ENCODE measurements at places on chromosomes 11 and 22.

DNA sequence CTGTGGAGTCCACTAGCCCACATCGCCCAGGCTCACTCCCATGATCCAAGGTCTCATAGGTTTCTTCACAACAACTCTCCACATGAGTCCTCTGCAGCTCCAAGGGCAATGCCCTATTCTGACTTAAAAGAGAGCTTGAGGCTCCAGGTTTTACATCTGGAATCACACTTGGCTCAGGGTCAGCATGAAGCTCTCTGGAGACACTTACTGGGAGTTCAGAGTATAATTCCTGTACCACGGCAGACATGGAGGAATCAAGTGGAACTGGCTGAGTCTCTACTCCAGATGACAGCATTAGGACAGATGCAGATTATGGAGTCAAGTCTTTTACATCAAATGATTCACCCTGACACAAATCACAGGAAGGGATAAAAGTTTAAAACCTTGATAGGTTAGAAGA, 11.4 kb downstream of the PRR14L start:
- DNase-seq: no peak

GRCh38 chr11:100578831-100579311, 108.2 kb upstream of the ARHGAP42 start:
- no peak for DNase-seq

- peak; percentile 34 for DNase-seq
Measured at GRCh38 chr11:12827929-12828812, 153.9 kb downstream of the TEAD1 start.

DNA sequence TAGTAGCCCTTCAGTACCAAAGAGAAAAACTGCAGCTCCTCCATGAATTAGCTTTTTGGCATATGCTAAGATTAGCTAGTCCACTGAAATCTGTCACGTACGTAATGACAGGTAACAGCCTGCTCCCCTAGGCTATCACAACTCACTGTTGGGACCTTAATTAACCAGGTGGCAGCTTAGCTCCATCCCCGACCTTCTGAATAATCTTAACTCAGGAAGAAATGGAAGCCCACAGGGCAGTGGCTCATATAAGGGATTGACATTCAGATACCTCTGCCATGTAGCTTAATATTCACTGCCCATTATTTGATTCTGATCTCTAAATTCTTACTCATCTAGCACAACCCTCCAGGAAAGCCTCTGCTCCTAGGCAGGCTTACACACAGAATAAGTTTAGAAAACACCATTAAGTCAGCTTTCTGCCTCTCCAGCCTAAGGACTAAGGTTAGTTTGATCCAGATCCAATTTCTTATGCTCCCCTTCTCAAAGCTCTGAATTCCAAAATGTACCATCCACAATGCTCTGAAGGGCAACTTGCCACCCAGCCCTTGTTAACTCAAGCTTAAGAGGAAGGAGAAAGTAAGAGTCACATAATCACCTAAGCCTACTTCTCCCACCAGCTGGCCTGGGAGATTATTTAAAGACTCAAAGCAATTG, 5.0 kb downstream of the HSPA8 start:
- DNase-seq: no peak

- DNase-seq: no peak
Measured at GRCh38 chr11:41660585-41660984, 201.1 kb upstream of the LRRC4C start.

DNA sequence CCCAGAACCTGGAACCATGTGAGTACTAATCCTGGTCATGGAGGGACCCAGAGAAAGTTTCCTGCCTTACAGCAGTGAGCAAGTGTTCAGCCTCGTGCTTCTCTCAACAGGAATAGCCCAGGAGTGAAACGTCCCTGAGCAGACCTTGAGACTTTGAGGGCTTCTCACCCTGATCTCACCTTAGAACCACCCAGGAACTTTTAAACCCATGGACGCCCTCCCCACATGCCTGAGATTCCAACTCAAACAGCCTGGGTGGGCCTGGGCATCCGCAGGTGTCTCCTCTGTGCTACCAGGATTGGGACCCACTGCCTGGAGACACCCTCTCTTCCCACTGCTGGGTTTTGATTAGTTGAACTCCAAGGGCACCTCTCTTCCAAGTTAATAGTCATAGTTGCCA, 297.2 kb downstream of the NTM start:
- no peak for DNase-seq

DNA sequence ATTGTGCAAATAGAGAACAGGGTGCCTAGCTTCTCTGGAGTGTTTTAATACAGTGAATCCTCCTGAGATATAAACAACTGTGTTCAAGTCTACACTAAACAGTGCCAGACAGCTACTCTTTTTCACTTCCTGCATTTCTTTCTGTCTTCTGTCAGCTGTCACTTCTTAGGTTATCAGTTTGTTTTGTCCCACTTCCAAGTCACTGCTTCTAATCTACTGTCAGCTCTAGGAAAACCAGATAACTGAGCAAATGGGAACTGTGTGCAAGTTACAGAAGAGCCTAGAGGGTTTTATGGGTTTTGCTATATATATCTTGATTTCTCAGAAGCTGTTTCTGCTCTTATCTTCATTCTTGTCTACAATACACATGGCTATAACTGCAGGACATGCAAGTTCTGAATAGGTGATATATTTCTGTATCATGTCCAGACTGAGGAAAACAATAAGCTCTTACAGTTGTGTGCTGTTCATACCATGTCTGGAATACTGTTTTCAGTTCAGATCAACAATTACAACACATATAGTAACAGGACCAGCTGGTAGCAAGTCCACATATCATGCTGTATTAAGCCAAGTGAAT, 5.8 kb downstream of the PITPNB start:
- no peak for DNase-seq

GRCh38 chr11:122922893-122923292, 40.3 kb downstream of the JHY start:
- DNase-seq: no peak

GRCh38 chr11:62611705-62612365, 740 bp downstream of the EML3 start:
- peak; percentile 77 for DNase-seq

DNA sequence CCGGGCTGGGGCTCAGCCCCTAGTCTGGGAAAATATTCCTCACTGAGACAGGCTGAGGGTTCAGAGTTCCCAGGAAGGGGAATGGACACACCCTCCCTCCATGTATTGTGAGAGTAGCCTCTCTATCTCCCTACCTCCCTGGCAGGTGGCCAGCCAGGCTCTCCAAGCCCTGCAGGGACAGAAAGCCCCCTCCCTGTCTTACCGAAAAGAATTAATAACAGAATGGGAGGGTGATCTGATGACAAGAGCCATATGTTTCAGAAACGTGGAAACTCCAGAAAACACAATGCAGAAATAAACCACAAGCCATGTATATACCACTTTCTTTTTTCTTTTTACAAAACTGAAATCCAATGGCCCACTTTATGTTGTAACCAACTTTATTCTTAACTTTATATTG, 140.0 kb downstream of the CHST1 start:
- DNase-seq: no peak

DNA sequence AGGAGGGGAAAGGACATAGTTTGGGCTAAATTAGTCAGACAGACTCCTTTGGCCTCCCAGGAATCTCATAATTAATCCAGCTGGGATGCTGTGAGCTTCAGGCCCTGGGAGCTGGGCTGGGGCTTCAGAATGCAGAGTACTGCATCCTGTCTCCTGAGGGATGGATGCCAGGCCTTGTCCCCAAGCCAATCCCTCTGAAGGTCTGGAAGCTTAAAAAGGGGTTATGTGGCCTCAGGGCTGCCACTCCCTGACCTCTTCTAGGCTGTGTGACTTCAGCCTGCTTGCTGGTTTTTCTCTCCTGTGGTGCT, 6.9 kb upstream of the LRRC32 start:
- DNase-seq: no peak

DNA sequence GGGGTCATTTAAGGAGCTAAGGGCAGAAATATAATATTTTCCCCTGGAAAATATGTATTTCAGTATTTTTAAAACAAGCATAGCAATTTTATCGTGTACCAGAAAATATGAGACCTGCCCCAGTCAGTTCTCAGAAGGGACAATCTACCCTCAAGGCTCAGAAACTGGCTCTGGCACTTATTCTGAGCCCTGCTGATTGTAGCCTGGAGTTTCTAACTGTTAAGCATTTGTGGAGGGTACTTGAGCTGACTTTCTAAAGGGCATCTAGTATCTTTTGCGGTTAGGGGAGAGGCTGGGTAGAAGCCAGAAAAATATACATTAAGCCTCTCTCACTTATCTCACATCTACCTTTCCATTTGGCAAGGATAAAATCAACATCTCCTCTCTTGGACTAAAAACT, 71.3 kb upstream of the FSHB start:
- no peak for DNase-seq

DNA sequence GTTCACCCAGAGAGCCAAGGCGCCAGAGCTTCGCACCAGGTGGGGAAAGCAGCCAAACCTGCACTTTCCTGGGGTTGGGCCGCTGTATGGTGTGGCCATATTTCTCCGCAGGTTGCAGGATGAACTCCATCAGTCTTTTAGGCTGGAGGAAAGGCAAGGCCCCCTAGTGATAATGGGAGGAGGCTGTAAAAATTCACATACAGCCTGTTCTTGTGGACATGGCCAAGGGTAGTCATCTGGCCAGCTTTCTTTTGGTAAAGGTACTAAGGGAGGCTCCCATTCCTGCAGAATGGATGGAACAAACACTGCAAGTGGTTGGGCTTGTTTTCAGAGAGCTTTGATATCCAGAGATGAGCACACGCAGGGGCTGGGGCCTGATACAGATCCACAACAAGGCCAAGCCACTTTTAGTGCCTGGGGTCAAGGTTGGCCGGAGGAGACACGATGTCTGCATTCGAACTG, 29.6 kb downstream of the C22orf31 start:
- no peak for DNase-seq

DNA sequence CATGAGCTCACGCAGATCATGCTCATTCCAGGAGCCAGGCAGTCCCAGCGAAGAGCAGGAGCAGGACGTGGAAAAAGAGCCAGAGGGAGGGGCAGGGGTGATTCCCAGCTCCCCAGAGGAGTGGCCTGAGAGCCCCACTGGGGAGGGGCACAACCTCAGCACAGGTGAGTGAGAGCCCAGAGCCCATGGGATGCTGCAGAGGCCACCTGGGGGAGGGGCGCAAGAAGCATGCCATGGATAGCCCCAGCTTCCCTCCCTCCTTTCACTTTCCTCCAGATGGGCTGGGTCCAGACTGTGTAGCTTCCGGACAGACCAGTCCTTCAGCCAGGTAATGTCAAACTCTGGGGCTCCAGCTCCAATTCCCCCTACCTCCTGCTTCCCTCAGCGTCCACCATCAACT, 6.2 kb downstream of the SMTNL1 start:
- no peak for DNase-seq

DNA sequence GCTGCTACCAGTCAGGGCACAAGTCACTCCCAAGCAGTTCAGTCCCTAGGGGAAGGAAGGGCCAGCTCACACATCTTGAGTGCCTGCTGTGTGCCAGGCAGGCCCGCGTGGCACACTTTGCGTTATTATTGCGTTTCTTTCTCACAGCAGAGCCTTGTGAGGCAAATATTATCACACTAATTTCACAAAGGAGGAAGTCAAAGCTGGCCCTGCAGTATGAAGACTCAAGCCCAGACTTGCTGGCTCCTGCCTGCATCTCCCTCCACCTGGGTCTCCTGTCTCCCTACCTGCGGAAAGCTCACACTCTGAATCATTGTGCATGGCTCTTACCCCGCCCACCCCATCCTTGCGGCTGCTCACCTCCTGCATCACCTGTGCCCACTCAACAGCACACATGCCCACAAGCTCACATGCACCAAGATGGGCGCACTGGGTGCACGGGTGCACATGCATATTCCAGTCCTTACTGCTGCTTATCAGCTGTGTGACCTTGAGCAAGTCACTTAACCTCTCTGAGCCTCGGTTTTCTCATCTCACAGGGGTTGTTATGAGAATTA, 31.7 kb upstream of the P2RY2 start:
- no peak for DNase-seq

GRCh38 chr11:125842321-125842948, 9.3 kb downstream of the PATE4 start:
- no peak for DNase-seq

GRCh38 chr11:7490535-7490934, 5.2 kb downstream of the OLFML1 start:
- DNase-seq: no peak

- no peak for DNase-seq
Measured at GRCh38 chr22:47121791-47122190, 359.3 kb downstream of the TBC1D22A start.

DNA sequence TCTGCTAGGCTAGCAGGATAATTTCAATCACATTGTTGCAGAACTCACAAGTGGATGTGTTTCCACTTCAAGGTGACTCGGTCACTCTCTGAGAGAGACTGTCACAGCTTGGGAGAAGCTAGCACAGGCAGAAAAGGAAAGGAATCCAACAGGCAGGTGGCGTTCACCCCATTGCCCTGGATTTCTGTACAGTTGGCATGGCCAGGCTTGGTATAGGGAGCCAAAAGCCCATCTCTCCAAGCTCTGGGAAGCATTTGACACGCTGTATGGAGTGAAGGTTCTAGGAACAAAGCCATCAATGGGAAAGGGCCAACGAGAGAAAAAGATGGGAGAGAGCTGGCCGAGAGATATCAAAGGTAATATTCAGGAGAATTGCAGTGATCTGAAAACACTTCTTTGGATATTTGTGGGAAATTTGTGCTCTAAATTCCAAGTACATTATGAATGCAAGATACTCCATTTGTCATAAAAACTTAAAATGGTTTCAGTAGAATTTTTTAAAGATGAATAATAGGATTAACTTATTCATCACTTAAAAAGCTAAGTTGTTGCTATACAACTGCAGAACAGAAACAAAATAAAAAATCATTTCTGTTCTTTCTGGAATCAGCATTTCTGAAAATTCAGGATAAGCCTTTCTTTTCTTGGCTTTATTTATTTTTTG, 223.5 kb upstream of the NTM start:
- no peak for DNase-seq

GRCh38 chr22:44522526-44523170, 24.6 kb upstream of the RTL6 start:
- no peak for DNase-seq

DNA sequence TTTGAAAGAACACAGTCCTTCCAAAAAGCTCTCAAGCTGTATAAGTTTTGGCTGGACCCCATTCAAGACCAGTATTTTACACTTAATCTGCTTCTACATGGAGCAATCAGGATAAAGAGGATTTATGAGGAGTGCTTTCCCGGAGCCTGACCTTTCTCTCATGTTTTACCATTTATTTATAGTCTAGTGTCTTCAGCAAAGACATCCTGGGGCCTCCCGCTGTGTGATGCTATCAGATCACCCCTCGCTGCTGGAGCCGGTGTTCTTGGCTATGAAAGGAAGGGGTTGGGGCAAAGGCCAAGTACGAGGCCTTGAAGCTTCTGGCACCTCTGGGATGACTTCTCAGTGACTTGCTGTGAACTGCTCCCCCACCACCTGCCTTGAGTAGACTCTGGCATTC, 189.6 kb downstream of the ADAMTS15 start:
- no peak for DNase-seq

GRCh38 chr11:9210224-9210921, 54.8 kb downstream of the DENND5A start:
- no peak for DNase-seq

DNA sequence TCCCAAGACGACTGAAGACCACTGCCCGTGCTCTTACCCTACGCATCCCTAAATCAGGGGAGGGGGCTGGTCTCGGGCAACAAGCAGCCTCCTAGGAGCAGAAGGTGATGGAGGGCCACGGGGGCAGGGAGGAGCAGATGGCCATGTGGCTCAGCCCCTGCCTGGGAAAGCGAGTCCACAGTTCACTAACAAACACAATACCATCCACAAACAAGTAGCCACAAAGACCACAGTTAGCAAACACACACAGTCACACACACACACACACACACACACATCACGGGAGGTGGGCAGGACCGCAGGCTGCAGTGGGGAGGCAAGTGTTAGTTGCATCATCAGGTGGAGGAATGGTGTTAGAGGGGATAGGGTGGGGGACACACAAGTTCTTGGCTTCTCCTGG, 13.2 kb upstream of the FXYD2 start:
- no peak for DNase-seq

- no peak for DNase-seq
Measured at GRCh38 chr22:49152939-49153770, 674.5 kb downstream of the BRD1 start.

All from GM13976 (cell line).